ENCODE measurements at places on chromosomes 12 and 14.

DNA sequence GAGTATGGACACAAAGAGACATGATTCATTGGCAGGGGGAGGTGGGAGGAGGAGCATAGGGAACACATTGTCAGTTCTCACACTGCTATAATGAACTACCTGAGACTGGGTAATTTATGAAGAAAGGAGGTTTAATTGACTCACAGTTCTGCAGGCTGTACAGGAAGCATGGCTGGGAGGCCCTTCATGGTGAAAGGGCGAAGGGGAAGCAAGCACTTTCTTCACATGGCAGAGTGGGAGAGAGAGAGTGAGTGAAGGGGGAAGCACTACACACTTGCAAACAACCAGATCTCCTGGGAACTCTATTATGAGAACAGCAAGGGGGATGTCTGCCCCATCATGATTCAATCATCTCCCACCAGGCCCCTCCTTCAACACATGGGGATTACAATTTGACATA lies 391.8 kb downstream of the BMP4 start:
- no peak for DNase-seq

DNA sequence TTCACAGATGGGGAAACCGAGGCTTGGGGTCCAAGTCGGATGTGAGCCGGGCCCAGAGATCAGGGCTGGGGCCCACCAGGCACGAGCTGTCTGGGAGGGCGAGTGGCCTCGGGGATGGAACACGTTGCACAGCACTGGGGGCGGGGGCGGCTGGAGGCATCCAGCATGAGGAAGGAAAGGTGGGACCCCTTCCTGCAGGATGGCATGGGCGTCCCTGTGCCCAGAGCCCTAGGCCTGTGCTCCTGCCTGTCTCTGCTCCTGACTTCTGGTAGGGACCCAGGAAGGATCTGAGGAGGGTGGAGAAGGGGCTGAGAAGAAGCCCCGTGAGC lies 183.4 kb downstream of the KIF26A start:
- no peak for DNase-seq

DNA sequence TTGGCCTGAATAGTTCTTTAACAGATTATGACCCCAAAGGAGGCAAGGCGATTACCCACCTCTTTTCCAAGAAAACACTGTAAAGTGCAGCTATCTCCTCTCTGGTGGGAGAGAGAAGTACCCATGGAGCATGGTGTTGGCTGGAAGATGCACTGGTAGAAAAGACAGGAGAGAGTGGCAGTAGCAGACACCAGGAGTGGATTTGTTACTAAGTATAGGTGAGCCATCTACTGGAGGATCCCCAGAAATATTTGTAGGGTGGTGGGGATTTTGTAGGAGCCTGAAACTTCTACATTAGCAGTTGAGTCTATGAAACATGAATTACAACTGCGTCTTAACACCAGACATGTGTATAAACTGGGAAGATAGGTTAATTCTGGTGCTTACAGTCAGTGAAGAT lies 148.0 kb downstream of the SLC38A4 start:
- no peak for DNase-seq

- DNase-seq: peak; percentile 57
Measured at GRCh38 chr14:53152184-53152886, 788 bp downstream of the DDHD1 start.

GRCh38 chr12:6278439-6279255 lies 31.8 kb upstream of the PLEKHG6 start:
- peak; percentile 92 for DNase-seq

DNA sequence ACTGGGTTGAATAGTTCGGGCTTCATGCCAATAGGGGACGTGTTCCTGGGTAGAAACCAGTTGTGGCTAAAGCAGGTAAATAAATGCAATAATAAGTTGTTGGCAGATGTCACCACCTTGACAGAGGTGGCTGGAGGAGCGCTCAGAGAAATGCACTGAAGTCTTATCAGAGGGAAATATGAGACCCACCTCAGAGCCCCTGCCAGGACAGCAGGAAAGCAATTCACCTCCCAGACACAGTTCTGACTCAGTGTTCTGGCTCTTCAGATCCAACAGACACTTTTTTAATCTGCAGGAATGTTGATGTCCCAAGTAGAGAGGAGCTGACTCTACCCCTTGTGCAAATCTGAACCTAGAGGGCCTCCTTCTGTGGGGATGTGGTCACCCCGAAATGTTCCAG lies 687.1 kb upstream of the FBXO33 start:
- DNase-seq: no peak

DNA sequence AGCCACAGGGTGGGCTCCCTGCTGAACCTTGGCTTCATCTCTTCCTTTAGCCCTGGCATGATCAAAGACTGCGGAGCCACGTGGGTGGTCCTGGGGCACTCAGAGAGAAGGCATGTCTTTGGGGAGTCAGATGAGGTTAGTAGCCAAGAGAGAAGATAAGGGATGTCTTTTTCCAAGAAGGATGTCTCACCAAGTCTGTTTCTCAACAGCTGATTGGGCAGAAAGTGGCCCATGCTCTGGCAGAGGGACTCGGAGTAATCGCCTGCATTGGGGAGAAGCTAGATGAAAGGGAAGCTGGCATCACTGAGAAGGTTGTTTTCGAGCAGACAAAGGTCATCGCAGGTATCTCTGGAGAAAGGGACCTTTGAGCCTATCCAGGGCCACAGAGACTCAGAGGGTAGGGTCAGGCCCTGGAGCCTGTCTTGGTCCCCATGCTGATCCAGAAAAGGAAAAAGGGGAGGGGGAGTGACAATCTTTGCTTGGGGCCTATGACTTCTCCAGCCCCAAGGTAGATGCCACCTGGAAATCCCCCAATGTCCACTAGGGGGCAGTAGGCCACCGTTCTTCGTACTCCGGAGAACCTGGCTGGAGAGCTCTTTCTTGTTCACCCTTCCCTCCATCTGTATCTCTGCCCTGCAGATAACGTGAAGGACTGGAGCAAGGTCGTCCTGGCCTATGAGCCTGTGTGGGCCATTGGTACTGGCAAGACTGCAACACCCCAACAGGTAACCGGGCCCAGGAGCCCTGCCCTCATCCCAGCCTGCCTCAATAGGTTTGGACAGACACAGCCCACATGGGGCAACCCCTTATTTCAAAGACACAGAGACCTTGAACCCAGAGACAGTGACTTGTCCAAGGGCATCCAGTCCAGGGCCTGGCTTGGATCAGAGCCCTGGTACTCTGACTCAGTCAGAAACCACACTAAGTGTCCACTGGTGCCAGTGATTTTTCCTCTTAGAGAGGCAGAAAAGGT lies 2.0 kb downstream of the TPI1 start:
- DNase-seq: peak; percentile 88

DNA sequence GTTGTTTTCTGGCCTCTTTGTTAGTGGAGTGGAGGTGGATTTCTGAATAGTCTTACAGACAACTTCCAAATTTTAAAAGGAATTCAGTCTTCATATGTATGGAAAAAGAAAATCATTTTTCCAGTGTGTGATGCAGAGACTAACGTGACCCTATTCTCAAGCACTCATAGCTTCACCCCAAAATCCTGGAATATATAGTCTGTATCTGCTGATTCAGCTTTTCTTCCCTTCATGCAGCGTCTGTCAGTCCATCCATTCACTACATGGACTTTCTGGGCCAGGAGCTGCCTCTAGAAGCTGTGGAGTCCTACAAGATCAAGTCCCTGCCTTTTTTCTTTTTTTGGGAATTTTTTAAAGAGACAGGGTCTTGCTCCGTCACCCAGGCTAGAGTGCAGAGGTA lies 23.8 kb downstream of the KLC1 start:
- DNase-seq: no peak

DNA sequence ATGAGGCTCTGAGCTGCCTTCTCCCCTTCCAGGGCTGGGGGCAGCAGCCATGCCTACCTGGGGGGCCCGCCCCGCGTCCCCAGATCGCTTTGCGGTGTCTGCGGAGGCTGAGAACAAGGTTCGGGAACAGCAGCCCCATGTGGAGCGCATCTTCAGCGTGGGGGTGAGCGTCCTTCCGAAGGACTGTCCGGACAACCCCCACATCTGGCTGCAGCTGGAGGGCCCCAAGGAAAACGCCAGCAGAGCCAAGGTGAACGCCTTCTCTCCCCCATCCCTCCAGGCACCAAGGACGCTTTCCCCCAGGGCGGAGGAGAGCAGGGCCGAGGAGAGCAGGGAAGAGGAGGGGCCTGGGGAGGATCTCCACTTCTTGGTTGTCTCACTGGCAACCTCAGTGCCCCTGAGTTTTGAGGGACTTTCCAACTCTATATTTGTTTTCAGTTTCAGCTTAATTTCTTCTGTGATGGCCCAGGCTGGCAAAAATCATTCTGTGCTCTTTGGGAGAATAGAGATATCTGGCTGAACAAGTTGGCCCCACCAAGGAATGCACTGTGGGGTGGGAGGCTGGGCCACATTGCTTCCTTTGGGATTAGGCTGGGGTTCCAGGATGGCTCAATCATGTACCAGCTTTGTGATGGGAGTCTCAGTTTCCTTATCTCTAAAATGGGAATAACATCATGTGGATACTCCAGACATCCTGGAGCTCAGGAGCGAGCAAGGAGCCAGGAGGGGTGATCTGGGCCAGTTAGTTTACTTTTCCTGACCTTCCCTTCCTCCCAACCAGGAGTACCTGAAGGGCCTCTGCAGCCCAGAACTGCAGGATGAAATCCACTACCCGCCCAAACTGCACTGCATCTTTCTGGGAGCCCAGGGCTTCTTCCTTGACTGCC lies 1.2 kb downstream of the KHNYN start:
- no peak for DNase-seq

DNA sequence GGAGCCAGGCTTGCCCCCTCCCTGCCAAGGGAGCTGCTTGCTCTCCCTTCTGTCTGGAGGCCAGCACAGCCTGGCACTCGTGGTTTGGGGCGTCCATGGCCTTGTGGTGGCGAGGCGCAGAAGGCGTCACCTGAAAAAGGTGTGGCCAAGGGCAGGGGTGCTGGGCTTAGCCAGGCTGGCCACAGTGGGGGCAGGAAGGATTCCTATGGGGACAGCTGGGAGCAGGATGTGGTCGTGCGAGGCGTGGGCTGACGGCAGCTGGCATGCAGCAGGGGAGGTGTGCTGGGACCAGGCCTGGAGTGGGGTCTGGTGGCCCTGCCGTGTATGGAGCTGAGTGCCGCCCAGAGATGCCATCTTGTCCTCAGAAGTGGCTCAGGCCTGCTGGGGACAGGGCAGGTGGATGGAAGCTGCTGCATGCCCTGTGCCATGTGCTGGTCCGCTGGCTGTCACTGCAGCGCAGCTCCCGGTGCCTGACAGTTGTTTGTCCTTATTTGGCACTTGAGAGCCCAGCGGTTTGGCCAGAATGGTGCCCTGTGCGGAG lies 30.0 kb downstream of the SH2B3 start:
- no peak for DNase-seq

DNA sequence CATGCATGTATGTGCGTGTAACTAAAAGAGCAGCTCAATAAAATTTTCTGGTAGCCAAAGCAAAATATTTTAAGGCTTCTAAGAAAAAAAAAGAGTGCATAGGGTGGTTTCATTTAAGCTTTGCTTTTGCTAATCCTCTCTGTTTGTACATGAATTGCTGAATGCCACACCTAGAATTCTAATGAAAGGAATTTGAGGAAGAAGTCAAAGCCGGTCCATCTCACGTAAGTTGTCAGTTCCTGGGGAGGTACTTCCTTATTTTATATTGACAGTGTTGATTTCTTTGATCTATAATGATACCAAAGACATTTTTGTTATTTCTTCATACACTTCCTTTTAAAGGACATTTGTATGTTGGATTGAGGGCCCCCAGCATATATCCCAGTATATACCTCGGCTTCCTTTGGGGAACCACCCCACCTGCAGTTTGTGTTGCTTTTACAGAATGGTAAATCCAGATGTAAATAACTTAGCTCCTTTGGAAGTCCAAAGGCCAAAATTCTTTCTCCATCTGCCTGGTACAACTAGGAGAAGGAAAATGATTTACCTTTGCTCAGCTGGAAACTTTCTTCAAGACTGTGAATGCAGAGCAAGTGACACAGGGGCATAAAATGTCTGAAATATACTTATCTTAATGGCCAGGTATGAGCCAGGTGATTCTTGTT lies 420.9 kb upstream of the ATP2B1 start:
- no peak for DNase-seq

GRCh38 chr12:87812030-87812429 lies 217.2 kb downstream of the C12orf50 start:
- DNase-seq: no peak

DNA sequence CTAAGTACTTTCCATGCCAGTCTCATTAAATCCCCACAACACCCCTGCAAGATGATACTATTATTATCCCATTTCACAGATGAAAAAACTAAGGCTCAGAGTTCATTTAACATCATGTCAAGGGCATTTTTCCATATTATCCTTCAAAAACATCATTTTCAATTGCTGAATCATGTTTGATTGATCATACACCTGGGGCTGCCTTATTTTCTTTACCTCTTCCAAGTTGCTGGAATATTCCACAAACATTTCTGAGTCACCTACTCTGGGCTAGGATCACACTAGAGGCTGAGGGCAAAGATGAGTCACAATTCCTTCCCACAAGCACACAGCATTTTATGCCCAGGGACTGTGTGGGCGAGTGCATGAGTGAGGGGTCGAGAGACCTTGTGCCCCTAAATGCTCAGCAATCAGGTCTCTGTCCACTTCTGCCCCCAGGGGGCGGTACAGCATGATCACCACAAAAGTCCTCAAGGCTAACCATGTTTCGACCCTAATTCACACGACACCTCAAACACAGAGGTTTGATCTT lies 14.1 kb upstream of the TMEM119 start:
- DNase-seq: peak; percentile 44

GRCh38 chr12:1840981-1841425 lies 20.6 kb downstream of the LRTM2 start:
- DNase-seq: no peak

- DNase-seq: no peak
Measured at GRCh38 chr12:132471011-132471857, 18.7 kb upstream of the FBRSL1 start.

DNA sequence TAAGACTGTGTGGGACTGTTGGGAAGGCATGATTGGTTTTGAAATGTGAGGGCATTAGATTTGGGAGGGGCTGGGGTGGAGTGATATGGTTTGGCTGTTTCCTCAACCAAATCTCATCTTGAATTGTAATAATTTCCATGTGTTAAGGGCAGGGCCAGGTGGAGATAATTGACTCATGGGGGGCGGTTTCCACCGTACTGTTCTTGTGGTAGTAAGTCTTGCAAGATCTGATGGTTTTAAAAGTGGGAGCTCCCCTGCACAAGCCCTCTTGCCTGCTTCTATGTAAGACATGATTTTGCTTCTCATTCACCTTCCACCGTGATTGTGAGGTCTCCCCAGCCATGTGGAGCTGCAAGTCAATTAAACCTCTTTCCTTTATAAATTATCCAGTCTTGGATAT lies 76.6 kb upstream of the PPFIA2 start:
- DNase-seq: no peak

Measured in BE2C (cell line).